ENCODE measurements at places on chromosomes 2 and 18.

DNA sequence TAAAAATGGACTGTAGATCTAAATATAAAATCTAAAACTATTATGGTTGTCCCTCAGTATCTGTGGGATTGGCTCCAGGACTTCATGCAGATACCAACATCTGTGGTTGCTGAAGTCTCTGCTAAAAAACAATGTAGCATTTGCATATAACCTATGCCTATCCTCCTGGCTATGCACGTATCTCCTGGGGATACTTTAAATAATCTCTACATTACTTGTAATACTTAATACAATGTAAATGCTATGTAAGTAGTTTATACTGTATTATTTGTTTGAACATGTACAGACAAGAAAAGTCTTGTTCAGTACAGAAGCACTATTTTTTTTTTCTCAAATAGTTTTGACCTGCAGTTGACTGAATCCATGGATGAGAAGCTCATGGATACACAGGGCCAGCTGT is 134.9 kb downstream of the ZAP70 start:
- no peak for DNase-seq

GRCh38 chr2:210370562-210370961 is 55.6 kb upstream of the MYL1 start:
- no peak for DNase-seq

GRCh38 chr2:157194097-157194688 is 63.3 kb upstream of the GALNT5 start:
- no peak for DNase-seq

DNA sequence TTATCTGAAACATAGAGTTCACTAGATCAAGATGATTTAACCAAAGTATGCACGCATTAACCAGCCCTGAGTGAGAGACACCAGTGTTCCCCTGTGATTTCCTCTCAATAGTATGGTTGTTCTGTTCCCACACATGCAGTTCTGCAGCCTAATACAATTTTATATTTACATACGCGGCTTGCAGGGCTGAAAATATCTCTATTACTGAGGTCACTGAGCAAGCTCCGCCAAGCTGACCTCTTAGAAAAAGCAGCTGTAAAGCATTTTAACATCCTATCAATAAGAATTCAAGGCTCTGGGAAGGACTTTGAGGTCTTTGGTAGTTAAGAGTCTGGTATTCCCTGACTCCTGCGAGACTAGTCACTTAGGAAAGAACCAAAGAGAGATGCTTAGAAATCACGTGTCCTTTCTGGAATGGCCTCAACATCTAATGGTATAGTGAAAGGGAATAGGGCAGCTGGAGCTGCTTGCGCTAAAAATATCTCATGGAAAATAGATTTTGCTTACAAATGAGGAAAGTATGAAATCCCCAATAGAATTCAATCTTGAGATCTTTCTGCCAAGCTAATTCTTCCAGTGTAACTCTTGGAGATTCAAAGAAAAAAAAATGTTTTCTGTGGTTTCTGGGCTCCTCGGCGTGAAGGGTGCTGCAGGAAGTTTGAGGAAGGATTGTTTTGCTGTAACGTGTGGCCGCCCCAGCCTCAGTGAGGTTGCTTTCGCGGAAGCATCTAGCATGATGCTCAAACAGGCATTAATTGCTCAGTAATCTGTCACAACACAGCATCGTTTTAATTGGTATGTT is 59.2 kb downstream of the DOCK10 start:
- DNase-seq: peak; percentile 32

DNA sequence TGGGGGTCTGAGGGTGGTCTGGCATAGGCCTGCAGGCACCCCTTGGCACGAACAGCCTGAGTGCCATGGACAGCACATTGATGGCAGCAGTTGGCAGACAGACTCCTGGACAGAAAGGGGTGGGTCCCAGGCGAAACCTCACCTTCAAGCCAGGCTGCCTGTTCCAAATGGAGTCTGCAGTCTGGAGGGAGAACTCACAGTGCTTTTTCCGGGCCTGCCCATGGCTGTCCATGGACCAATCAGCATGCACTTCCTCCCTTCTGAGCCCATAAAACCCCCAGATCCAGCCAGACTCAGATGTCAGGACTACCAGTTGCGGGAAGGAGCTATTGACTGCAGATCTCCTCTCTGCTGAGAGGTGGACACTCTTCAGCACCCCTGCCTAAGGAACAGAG is 694.6 kb upstream of the ACVR2A start:
- DNase-seq: no peak

DNA sequence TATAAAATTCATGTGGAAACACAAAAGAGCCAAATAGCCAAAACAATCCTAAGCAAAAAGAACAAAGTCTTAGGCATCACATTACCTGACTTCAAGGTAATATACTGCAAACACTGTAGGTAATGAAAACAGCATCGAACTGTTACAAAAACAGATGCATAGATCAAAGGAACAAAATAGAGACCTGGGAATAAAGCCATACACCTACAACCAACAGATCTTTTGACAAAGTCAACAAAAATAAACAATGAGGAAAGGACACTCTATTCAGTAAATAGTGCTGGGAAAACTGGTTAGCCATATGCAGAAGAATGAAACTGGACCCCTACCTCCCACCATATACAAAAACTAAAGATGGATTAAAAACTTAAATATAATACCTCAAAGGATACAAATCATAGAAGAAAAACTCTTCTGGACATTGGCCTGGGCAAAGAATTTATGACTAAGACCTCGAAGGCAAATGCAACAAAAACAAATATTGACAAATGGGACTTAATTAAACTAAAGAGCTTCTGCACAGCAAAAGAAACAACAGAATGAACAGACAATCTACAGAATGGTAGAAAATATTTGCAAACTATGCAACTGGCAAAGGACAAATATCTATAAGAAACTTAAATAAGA is 218.0 kb downstream of the PHLPP1 start:
- no peak for DNase-seq

GRCh38 chr2:146807568-146808168 is 1037.2 kb upstream of the ACVR2A start:
- DNase-seq: no peak

DNA sequence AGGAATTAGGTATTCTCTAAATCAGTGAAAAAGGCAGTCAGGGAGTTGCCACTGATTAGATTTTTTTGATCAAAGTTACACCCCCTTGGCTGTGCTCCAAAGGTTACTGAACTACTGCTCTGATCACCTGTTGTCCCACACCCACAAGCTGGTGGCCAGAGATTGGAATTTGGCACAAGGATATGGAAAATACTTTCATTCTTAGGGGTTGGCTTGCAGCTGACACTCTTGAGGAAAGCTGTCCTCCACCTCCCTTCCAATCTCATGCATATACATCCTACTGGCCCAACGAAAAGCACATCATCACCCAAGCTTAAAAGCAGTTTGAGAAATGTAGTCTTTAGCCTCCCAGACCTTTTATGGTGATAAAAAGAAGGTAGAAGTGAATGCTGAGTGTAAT is 329.5 kb upstream of the CHAC2 start:
- DNase-seq: no peak

DNA sequence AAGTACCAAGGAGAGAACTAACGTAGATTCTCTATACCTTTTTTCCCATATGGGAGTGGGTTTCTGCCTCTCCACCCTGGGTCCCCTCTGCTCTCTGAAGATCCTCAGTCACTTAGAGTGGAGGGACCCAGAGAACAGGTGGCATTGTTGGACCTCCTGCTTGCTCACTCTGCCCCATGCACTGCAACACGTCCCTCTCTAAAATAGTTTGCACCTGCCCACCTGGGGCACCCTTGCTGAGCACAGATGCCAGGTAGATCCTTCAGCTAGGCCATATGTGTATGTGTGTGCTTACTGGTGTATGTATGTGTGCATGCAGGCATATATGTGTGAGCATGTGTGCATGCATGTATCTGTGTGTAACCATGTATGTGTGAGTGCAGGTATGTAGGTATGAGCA is 2.2 kb downstream of the IL36RN start:
- no peak for DNase-seq

DNA sequence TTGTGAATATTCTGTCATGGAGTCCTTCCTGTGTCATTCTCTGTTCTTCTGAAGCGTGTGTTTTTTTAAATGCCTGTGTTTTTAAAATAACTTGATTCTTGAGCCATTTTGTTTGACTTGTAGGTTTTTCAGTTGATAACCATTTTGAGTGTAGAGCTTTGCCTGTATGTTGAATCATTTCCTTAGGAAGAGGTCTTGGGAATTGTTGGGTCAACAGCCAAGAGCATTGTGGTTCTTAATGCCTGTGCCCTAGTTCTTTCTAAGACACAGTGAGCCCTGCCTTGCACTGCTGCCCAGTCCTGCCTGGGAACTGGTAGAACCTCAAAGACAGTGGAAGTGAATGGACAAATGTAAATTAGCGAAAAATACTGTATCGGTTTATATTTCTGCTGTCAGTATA is 25.9 kb downstream of the RAB12 start:
- DNase-seq: no peak

DNA sequence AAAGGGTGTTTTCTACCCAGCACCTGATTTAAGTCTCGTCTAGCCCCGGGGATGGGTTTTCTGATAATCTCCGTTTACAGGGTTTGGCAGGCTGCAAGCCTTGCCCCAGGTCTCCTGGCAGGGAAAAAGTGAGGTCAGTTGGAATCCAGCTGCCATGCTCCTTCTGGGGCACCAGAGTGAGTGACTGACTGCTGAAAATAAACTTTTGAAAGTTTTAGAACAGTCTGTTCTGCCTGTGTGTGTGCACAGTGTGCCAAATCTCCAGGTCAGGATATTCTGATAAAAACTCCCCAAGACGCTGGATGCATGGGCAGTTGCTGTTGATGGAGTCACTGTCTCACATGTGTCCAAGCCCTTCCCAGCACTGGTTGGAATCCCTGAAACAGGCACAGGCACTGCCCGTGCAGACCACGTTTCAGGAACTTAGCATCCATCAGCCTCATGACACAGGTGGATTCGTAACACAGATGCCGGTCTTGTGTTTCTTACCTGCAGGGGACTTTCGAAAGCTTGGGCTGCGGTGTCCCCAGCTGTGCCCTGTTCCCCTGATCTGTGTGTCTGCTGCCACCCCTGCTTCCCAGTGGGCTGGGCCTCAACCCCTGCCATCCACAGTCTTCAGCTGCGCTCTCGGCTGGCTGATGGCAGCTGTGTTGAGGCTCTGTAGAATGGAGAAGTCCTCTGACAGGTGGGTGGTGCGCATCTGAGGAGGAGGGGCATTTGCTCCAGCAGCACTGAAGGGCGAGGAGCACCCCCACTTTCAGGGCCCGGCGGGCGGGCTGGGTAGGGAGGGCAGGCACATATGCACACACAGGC is 65.0 kb downstream of the SH3RF3 start:
- no peak for DNase-seq

DNA sequence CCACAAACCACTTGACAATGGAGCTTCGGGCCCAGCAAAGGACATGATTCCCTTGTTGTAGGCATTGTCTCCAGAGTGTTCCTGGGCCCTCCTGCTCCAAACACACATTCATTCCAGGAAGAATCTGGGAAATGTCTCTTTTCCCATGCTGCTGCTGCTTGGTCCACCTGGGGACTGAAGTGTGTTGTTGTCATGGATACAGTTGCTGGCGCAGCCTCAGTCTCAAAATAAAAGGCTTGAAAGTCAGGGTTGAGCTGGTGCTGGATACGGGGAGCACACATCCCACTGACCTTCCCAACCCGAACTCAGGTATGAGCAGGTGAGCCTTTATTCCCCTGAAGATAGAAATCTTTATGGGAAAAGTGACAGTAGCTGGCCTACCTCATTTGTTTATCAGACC is 30.6 kb upstream of the SPP2 start:
- DNase-seq: no peak

DNA sequence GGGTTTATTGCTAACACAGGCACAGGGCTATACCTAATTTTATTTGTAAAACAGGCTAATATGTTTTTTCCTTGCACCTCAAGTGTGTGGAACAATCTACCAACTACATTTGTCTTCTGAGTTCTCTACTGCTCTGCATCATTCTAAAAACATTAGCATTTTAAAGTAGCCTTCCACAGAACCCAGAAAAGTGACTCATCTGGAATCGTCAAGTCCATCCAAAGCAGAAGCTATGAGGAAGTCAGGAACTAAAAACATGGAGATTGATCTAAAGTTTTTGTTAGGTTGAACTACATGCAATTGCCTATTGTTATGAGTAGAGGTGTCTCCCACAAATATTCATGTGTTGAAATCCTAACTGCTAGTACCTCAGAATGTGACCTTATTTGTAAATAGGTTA is 70.9 kb downstream of the SUCLG1 start:
- no peak for DNase-seq

- DNase-seq: no peak
These were observed 93.5 kb upstream of the NEDD4L start for GRCh38 chr18:57950542-57950941.

- DNase-seq: peak; percentile 97
These were observed 77.2 kb downstream of the MDH1 start for GRCh38 chr2:63665846-63666475.

DNA sequence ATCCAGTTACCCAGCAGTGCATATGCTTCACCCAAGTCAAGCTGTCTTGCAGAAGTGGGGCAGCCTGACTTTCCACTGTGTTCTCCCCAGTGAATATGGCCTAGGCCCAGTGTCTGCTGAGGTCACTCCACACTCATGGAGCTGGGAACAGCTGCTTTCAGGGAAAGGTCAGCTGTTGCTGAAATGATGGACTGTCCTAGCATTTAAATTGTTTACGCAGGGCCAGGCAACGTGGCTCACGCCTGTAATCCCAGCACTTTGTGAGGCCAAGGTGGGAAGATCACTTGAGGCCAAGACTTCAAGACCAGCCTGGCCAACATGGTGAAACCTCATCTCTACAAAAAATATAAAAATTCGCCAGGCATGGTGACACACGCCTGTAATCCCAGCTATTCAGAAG is 86.5 kb downstream of the LIPG start:
- DNase-seq: no peak

GRCh38 chr2:143435131-143435530 is 305.9 kb downstream of the ARHGAP15 start:
- DNase-seq: no peak

GRCh38 chr2:202164411-202164810 is 74.0 kb downstream of the SUMO1 start:
- DNase-seq: no peak

All from HFF-Myc (cell line).